SK-N-MC (cell line): ENCODE measurements at places on chromosomes 4 and X.

GRCh38 chr4:152162331-152162697 lies 373.6 kb downstream of the FBXW7 start:
- DNase-seq: no peak

DNA sequence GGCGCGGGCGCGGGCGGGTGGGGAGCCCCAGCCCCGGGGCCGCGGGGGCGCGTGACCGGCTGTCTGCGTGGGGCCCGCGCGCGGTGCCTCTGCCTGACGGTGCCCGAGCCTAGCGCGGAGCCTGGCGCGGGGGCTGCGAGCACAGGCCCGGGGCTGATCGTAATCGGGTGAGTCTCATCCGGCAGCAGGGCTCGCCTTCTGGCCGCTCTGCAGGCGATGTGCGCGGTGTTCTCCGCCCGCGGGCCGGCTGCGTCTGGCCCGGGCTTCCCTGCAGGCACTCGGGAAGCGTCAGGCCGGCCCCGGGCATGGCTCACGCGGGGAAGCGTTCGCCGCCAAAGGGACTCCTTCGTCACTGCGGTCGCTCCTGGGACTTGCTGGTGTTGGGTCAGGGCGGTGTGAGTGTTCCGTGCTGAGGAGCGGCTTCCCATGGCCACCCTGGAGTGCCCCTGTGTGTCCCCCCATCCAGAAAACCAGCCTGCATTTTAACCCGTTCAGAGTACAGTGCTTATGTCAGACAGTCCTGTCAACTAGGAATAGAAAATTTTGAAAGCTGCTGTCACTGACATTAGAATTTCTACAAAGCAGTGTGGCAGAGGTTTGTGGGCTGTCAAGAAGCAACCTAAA lies 40.6 kb downstream of the FAM149A start:
- no peak for DNase-seq

GRCh38 chr4:89469516-89469915 lies 161.9 kb upstream of the GPRIN3 start:
- no peak for DNase-seq

- no peak for DNase-seq
These were observed 40.3 kb downstream of the UCHL1 start for GRCh38 chr4:41296995-41297394.

DNA sequence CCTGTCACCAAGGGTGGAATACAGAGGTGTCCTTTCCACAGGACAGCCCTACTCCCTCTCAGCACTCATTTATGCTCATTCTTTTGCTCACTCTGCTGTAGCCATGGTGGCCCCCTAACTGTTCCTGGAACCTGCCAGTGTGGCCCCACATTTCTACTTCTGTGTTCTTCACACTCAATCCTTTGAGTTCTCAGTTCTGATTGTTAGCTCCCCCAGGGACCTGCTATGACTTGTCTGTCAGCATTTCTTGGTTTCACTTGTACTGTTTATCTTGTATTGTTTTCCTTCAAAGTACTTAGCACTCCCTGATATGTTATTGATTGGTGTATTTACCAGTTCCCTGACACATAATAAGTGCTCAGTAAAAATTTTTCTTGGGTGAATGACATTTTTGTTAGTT lies 14.9 kb downstream of the VBP1 start:
- no peak for DNase-seq

DNA sequence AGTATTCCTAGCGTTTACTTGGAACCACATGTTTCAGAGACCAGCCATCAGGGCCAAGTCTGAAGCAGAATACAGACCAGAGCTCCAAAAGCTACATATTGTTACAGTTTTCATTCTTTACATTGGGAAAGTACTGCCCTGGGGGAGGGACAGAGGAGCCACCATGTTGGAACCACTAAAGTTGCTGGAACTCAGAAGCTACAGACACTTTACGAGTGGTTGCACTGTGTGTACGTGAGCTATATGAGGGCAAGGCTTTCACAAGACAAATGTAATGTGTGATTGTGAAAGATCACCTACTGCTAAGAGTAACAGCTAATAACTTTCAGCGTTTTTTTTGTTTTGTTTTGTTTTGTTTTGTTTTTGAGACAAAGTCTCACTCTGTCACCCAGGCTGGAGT lies 11.7 kb downstream of the GPC3 start:
- DNase-seq: no peak

GRCh38 chrX:134664202-134664601 lies 5.9 kb upstream of the PLAC1 start:
- DNase-seq: no peak
